ENCODE measurements at places on chromosomes 7 and 10.
A peak's percentile ranks its signal among the peaks of the same experiment; 100 is the strongest.

DNA sequence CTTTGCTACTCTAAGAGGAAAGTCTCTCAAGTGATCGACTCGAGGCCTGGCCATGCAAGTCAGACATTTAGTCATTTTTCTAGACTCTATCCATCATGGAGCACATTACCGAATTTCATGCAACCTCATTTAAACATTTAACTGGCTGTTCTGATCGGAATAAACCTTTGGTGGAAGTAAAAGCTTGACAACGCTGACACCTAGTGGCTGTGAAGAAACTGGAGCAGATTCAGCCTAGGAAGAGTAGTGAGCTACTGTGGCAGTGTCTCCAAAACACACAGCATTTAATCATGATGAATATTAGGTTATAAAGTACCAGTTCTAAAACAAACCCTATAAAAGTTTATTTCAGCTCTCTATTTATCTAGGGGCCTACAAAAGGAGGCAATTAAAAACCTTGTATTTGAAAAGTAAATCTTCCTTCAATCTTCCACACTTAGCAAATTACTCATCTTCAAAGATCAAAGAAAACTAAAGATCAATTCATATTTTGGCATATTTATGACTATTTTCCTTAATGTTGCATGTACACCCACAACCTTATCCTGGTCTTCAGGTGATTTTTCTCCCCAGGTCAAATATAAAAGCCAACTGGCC, 175.0 kb downstream of the CTNNA3 start:
- ATAC-seq, result peak; percentile 89

DNA sequence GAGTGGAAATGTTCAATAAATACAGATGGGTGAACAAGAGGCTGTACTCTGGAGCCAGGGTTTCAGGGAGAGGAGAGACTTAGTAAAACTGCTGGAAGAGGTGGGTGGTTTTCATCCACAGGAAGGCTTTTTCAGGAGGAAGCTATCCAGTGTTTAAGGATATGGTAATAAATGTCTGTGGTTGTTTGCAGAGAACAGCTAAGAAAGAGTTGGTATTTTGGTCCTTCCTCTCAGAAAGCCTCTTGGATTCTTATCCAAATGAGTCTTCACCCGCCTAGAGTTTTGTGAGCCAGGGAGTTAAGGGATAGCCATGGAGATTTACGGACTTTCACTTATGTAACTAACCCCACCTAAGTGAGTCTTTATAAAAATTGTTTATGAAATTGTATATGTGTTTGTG, 95.7 kb downstream of the GNAI1 start:
- no peak for ATAC-seq

- ATAC-seq, result no peak
These were observed 45.0 kb upstream of the JAZF1 start for GRCh38 chr7:28225576-28225975.

DNA sequence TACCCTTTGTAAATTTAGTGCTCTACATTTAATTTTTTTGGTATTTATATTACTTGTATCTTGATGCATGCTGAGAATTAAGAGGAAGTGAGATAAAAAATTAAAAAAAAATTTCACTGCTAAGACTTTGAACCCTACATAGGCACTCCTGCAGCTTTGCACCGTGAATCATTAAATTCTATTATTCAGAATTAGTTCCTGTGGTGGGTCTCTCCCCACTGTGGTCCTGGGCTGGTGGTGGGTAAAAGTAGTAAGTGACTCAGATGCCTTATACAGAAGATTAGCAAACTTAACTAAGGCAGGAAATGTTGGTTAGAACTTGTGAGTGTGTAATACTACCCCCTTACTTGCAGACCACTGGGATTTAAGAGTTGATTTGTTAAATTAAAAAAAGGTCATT, 72.6 kb downstream of the AP3M1 start:
- no peak for ATAC-seq

- ATAC-seq, result no peak
These were observed 23.4 kb downstream of the ELFN1 start for GRCh38 chr7:1693419-1693990.

- ATAC-seq, result peak; percentile 51
These were observed 25.9 kb downstream of the SFXN4 start for GRCh38 chr10:119139464-119140067.

DNA sequence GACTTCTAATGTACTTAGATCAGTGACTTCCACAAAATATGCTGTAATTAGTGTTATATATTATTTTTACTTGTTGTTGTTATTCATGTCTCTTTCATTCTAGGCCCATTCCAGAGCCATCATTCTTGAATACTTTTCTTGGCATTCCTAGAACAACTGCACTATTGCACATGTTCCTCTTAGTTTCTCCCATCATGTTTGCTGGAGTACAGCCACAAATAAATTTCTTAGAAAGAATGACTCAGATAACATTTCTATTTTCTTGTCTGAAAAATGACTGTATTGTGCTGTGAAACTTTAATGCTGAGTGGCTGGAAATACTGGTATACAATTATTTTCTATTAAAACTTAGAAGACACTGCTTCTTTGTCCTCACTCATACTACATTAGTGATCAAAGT, 651.0 kb upstream of the STEAP1 start:
- no peak for ATAC-seq

DNA sequence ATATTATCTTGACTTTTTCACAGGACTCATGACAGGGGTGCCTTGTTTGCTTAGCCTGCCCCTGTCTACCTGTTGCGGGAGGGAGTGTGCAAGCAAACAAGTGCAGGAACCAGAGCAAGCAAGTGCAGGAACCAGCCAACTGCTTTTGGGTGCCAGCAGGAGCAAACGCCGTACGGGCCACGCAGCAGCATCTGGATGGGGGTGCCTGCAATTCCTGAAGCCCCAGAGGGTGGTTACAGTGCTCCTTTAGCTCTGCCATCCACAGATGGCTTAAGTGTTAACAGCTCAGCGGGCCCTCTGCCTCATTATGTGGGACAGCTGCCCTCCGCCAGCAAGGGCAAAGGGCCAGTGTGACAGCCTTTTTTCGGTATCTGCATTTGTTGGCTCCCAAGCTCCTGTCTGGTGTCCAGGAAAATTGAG, 83.5 kb downstream of the MICU1 start:
- ATAC-seq, result no peak

GRCh38 chr10:13051126-13051694, 48.8 kb upstream of the OPTN start:
- no peak for ATAC-seq

- no peak for ATAC-seq
These were observed 41.6 kb downstream of the HBP1 start for GRCh38 chr7:107210400-107210799.

- no peak for ATAC-seq
These were observed at the start of gene NPC1L1 for GRCh38 chr7:44541028-44541869. TSS of gene NPC1L1 (minus strand) at chr7:44541330. CDS start at chr7:44541259, 71 bp downstream.

DNA sequence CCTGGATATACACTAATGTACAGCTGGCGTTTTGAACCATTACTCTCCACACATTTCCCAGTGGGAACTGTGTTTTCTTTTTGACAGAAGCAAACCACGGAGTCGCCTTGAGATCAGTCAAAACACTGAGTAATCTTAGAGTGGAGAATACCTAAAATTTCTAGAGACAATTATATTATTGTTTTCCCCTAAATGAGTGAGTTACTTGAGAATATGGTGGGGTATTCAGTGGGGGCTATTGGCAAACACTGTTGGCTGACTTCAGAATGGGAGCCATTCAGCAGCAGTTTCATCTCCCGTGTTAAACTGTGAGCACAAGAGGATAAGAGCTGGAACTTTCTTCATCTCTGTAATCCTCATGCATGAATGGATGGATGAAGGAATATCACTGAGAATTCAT, 6.2 kb downstream of the IL2RA start:
- no peak for ATAC-seq

DNA sequence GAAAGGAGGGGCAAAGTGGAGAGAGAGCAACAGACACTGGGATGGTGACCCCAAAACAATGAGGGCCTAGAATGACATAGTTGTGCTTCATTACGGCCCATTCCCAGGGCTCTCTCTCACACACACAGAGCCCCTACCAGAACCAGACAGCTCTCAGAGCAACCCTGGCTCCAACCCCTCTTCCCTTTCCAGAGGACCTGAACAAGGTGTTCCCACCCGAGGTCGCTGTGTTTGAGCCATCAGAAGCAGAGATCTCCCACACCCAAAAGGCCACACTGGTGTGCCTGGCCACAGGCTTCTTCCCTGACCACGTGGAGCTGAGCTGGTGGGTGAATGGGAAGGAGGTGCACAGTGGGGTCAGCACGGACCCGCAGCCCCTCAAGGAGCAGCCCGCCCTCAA, 20.7 kb downstream of the PRSS2 start:
- ATAC-seq, result no peak

- ATAC-seq, result no peak
These were observed 95.3 kb downstream of the CACNA2D1 start for GRCh38 chr7:82348251-82348650.

- ATAC-seq, result no peak
These were observed 82.5 kb upstream of the GATA3 start for GRCh38 chr10:7971949-7972348.

DNA sequence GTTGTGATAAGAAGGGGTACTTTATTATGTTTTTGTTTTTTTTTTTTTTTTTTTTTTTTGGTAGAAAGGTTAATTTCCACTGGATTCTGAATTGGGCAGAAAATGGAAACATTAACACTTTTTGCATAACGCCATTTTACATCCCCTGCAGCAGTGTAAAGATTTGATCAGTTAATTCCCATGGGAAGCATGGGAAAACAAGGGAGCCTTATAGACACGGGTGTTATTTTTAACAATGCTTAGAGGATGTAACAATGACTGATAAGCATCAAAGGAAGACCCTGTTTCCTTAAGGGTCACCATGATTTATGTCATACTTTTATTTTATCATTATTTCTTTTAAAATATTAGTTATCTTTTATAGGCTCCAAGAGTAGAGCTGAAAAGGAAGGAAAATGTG, 140.2 kb downstream of the CDK14 start:
- no peak for ATAC-seq

- no peak for ATAC-seq
These were observed 96.1 kb downstream of the MMRN2 start for GRCh38 chr10:86861351-86861750.

- ATAC-seq, result no peak
These were observed 720 bp downstream of the SUN1 start for GRCh38 chr7:832968-833424.

DNA sequence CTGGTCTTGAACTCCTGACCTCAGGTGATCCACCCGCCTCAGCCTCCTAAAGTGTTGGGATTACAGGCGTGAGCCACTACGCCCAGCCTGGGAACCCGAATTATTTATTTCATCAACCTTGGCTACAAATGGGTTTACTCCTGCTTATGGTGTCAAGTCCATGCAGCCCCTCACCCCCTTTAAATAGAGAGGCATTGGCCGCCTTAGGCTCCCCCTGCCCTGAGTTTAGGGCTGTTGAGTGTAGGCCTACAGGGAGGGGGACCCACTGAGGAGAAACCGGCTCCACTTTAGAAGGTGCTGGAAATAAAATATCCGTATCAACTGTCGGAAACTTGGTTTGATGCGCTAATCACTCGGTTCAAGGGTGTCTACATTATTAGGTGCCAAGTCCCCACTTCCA, 8.7 kb upstream of the SP8 start:
- no peak for ATAC-seq

GRCh38 chr10:93541402-93542357, 24.8 kb upstream of the FFAR4 start:
- peak; percentile 70 for ATAC-seq

DNA sequence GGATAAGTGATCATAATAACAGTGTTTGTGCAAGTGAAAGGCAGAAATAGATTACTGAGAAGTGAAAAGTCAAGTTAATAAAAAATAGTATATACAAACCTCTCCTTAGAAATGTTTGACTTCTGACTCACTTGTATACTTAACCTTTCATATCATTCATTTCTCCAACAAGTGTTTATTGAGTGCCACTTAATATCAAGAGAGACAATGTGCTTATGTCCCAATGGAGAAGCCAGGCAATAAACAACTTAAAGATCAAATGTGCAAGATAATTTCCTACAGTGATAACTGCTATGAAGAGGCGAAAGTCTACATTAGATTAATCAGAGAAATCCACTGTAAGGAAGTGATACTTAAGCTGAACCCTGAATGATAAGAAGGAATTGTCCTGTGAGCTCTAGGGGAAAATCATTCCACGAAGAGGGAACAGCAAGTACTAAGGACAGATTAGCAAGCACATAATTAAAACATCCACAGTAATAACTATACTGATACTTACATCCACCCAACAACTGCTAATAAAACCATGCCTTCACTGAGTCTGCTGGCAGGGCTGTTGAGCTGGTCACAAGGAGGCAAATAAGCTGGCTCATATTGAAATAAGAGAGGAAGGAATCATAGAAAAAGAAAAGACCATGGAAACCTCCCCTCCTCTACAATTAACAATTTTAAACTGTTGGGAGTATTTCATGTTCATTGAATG, 203.5 kb downstream of the CTNNA3 start:
- no peak for ATAC-seq

DNA sequence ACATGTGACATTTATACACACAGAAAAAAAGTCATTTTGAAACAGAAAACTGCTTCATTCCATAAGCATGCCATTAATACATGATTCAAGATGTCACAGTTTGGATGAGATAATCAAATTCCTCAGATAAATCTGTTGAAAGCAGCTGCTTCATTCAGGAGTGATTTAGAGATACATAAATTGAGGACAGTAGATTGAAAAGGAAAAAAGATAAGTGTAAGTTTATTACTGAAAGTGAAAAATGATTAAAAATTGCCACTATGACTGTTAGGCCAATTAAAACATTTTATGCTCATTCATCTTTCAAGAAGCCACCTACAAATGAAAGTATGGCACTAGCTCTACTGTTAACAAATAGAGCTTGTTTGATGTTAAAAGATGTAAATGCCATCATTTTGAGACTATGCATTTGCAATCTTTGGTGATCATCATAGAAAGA, 136.9 kb upstream of the CDK6 start:
- ATAC-seq, result no peak

- no peak for ATAC-seq
These were observed 46.2 kb downstream of the BLNK start for GRCh38 chr10:96225119-96225518.

DNA sequence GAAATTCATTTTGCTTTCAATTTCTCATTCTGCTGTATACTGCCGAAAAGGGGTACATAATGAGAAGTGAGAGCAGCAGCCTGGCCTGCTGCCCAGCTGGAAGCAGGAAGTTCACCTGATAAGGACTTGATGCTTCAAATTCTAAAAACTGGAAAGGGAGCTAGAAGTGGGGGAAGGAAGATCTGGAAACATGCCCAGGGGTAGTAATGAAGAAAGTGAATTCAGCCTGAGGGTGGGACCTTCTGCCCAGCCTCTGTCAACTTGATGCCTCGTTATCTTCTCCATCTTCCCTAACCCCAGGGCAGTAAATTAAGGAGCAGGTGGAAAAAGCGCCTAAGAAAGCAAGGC, 69.4 kb downstream of the ARMH3 start:
- ATAC-seq, result no peak

- ATAC-seq, result peak; percentile 33
These were observed 427.9 kb upstream of the CELF2 start for GRCh38 chr10:10589540-10590303.

- peak; percentile 64 for ATAC-seq
These were observed 20.0 kb downstream of the KCNK18 start for GRCh38 chr10:117217196-117217761.

- ATAC-seq, result peak; percentile 74
These were observed 169.2 kb downstream of the SEMA3A start for GRCh38 chr7:84025332-84025927.
